ENCODE measurements at places on chromosomes 2 and 18. TPM values are rescaled to one million over a fixed set of nuclear protein-coding genes. Genes with fewer than 3 reads are reported as not detected.

DNA sequence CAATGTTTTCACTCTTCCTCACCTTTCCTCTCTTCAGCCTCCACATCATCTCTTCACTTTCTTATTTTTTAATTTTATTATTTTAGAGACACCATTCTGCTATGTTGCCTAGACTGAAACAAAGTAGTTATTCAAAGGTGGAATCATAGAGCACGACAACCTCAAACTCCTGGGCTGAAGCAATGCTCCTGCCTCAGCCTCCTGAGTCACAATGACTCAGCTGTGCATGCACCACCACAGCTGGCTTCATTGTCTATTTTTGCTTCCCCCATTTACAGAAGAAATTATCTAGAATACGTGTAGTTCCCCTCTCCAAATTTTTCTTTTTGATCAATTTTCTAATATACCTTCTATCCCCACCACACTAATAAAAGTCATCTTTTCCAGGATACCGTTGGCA, 911.5 kb upstream of the SOX11 start:
- H3K27ac ChIP-seq, result no peak overlapping the region
- H3K4me3 ChIP-seq, result no peak overlapping the region
- no peak for DNase-seq
- no peaks in the 10 kb centered on the region for H3K36me3 ChIP-seq
- no peaks in the 10 kb centered on the region for H3K27me3 ChIP-seq
- no peaks in the 10 kb centered on the region for H3K4me1 ChIP-seq

ALK gene
- total RNA-seq, result not detected

- H3K27me3 ChIP-seq, result no peaks in the 10 kb centered on the region
- H3K36me3 ChIP-seq, result peaks cover 55% of the 10 kb centered on the region
- no peak for DNase-seq
- peaks cover 65% of the 10 kb centered on the region for H3K4me1 ChIP-seq
- peak overlapping the region; percentile 92 for H3K27ac ChIP-seq
These were observed 190.6 kb downstream of the CTIF start for GRCh38 chr18:48729404-48729803.

HOXD1 gene
- total RNA-seq, result not detected

DNA sequence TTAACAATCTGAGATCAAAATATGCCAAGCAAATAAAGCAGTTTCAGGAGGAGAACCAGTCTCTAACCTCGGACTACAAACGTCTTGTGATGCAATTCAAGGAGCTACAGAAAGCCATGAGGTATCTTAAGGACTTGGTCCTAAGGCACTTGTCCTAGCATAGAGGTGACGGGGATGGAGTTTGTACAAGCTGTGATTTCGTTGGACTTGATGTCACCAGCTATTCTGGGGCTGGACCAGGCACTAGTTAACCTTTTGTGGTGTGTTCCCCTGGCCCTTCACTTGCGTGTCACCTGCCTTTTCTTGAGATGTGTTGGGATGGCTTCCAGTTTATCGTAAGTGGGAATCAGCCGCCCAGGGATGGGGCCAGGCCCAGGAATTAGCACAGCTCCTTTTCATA, 33.7 kb downstream of the OTOF start:
- H3K4me1 ChIP-seq, result peaks cover 2% of the 10 kb centered on the region
- H3K27ac ChIP-seq, result no peak overlapping the region
- no peak for DNase-seq
- peaks cover 23% of the 10 kb centered on the region for H3K27me3 ChIP-seq
- no peaks in the 10 kb centered on the region for H3K36me3 ChIP-seq

- H3K27me3 ChIP-seq, result peaks cover 17% of the 10 kb centered on the region
- no peak overlapping the region for H3K4me3 ChIP-seq
- H3K36me3 ChIP-seq, result no peaks in the 10 kb centered on the region
- no peak for DNase-seq
- no peak overlapping the region for H3K27ac ChIP-seq
These were observed 225.7 kb downstream of the ACKR3 start for GRCh38 chr2:236795169-236795860.

GCG gene
- not detected for total RNA-seq

- peaks cover 7% of the 10 kb centered on the region for H3K36me3 ChIP-seq
- 0 out of 2 replicates have a peak overlapping the region, but pooled peaks have one; percentile 5 for H3K27ac ChIP-seq
- no peaks in the 10 kb centered on the region for H3K27me3 ChIP-seq
- peaks cover 36% of the 10 kb centered on the region for H3K4me1 ChIP-seq
- DNase-seq, result peak; percentile 33
These were observed 390.9 kb upstream of the TRIB2 start for GRCh38 chr2:12325806-12326205.

DNA sequence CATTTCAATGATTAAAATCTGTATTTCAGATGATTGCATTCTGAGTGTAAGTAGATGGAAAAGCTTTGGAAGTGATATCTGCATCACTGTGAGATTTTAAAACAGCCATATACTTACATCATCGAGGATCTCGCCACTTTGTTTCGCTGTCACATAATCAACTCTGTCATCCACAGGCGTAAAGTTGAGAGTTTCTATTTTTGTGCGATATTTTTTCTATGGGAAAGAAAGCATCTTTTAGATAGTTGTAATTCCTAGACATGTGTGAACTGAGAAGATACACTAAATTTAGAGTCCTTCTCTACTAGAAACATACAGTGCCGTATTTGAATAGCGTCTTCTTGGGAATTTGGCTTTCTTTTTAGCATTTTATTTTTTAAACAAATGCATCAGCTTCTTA, 158.8 kb downstream of the RIF1 start:
- H3K4me1 ChIP-seq, result no peaks in the 10 kb centered on the region
- H3K27ac ChIP-seq, result no peak overlapping the region
- peaks cover 3% of the 10 kb centered on the region for H3K27me3 ChIP-seq
- no peak overlapping the region for H3K4me3 ChIP-seq

DNA sequence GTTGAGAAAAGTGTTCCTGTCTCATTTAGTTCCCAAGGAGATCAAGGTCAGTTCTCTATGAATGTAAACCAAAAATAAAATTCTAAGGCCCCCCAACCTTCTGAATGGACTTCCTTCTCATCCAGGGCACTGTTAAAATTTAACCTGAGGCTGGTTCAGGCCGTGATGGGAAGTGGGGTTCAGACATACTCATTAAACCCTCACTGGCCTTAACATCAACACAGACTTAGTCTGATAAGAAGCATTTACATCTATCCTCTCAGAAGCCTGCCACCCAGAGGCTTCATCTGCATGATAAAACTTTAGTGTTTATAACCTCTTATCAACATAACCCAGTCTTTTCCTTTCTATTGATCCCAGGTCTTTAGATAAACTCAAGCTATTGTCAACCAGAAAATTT, 22.4 kb downstream of the ITSN2 start:
- H3K36me3 ChIP-seq, result peaks cover 7% of the 10 kb centered on the region
- H3K27ac ChIP-seq, result no peak overlapping the region
- H3K4me3 ChIP-seq, result no peak overlapping the region
- no peaks in the 10 kb centered on the region for H3K27me3 ChIP-seq

AQP4 gene
- not detected for total RNA-seq

GRCh38 chr2:43430489-43430888, 165.3 kb downstream of the THADA start:
- peaks cover 18% of the 10 kb centered on the region for H3K4me1 ChIP-seq
- no peak overlapping the region for H3K27ac ChIP-seq
- H3K36me3 ChIP-seq, result peaks cover 10% of the 10 kb centered on the region
- no peak for DNase-seq
- H3K4me3 ChIP-seq, result no peak overlapping the region

- peaks cover 2% of the 10 kb centered on the region for H3K27me3 ChIP-seq
- peaks cover 22% of the 10 kb centered on the region for H3K4me1 ChIP-seq
- peak; percentile 52 for DNase-seq
- H3K4me3 ChIP-seq, result no peak overlapping the region
- no peaks in the 10 kb centered on the region for H3K36me3 ChIP-seq
These were observed 166.4 kb downstream of the PDE11A start for GRCh38 chr2:177906041-177906718.

KCNK3 gene
- total RNA-seq, result not detected

BMP10 gene
- not detected for total RNA-seq

- H3K36me3 ChIP-seq, result no peaks in the 10 kb centered on the region
- H3K27ac ChIP-seq, result no peak overlapping the region
- H3K4me3 ChIP-seq, result no peak overlapping the region
These were observed 490.1 kb upstream of the REG3G start for GRCh38 chr2:78535395-78535794.

PASK gene
- 6.6 TPM for total RNA-seq

- peaks cover 52% of the 10 kb centered on the region for H3K4me1 ChIP-seq
- no peak overlapping the region for H3K4me3 ChIP-seq
- no peaks in the 10 kb centered on the region for H3K27me3 ChIP-seq
These were observed 45.1 kb upstream of the GPC1 start for GRCh38 chr2:240390091-240391073.

ROCK1 gene
- total RNA-seq, result 66.0 TPM
